Esophagus mucosa (tissue), 1 donor: ENCODE measurements at places on chromosomes 12 and 14. TPM values are rescaled to one million over a fixed set of nuclear protein-coding genes. Genes with fewer than 3 reads are reported as not detected.

Gene COQ5
- total RNA-seq: 23.2 TPM

Gene NANOG
- 0.52 TPM for total RNA-seq

Gene LIMA1
- 53.9 TPM for total RNA-seq

Gene JAG2
- total RNA-seq: 18.9 TPM

Gene ASB2
- 1.00 TPM for total RNA-seq

Gene FOXA1
- 14.6 TPM for total RNA-seq

Gene ADSS1
- total RNA-seq: 5.7 TPM

Gene ACSM4
- not detected for total RNA-seq

Gene ANKRD33
- not detected for total RNA-seq

Gene STXBP6
- total RNA-seq: 0.56 TPM

Gene RPL36AL
- 129 TPM for total RNA-seq

Gene CYP27B1
- total RNA-seq: 1.6 TPM

Gene BBOF1
- total RNA-seq: 2.5 TPM

Gene VWF
- 53.7 TPM for total RNA-seq

Gene SUOX
- 16.0 TPM for total RNA-seq

Gene FBXO34
- 36.0 TPM for total RNA-seq

Gene CRACR2A
- 3.0 TPM for total RNA-seq

Gene C12orf56
- total RNA-seq: 3.3 TPM

Gene RD3L
- total RNA-seq: not detected

Gene NT5DC3
- total RNA-seq: 4.8 TPM

Gene CLECL1
- total RNA-seq: not detected

Gene KCNC2
- not detected for total RNA-seq

Gene PLA2G1B
- total RNA-seq: not detected
